Adrenal gland (tissue), 19 donors: ENCODE measurements at places on chromosomes 3 and 15. TPM values are rescaled to one million over a fixed set of nuclear protein-coding genes. Genes with fewer than 3 reads are reported as not detected.

The FSIP1 gene
- total RNA-seq, result not detected

The TRAIP gene
- 1.1 TPM for total RNA-seq

The CHRD gene
- 22.7 TPM for total RNA-seq

GRCh38 chr15:69390575-69390974 is 23.6 kb upstream of the KIF23 start:
- DNase-seq, result no peak

- DNase-seq, result no peak
These were observed 99.8 kb downstream of the SEC22A start for GRCh38 chr3:123301331-123302184.
